ENCODE measurements at places on chromosomes 13 and 19.

GRCh38 chr19:17490411-17490810 is 20.1 kb downstream of the SLC27A1 start:
- ATAC-seq, result no peak

GRCh38 chr19:36686365-36687213 is 823 bp upstream of the ZNF567 start:
- ATAC-seq, result peak; percentile 54

GRCh38 chr19:29260477-29261317 is 47.7 kb upstream of the UQCRFS1 start:
- peak; percentile 67 for ATAC-seq

GRCh38 chr19:53389571-53389970 is 5.4 kb upstream of the ZNF765 start:
- no peak for ATAC-seq

GRCh38 chr13:108682714-108683113 is 53.3 kb downstream of the MYO16 start:
- ATAC-seq, result no peak

GRCh38 chr19:44690131-44690440 is 8.9 kb upstream of the CEACAM16 start:
- no peak for ATAC-seq

- no peak for ATAC-seq
Measured at GRCh38 chr13:100528353-100528752, 60.2 kb downstream of the GGACT start.

GRCh38 chr13:34076943-34077703 is 259.2 kb downstream of the RFC3 start:
- ATAC-seq, result peak; percentile 83

- ATAC-seq, result no peak
Measured at GRCh38 chr13:46491641-46492040, 61.3 kb upstream of the LRCH1 start.

- ATAC-seq, result peak; percentile 59
Measured at GRCh38 chr13:76790980-76791819, 95.0 kb downstream of the KCTD12 start.

DNA sequence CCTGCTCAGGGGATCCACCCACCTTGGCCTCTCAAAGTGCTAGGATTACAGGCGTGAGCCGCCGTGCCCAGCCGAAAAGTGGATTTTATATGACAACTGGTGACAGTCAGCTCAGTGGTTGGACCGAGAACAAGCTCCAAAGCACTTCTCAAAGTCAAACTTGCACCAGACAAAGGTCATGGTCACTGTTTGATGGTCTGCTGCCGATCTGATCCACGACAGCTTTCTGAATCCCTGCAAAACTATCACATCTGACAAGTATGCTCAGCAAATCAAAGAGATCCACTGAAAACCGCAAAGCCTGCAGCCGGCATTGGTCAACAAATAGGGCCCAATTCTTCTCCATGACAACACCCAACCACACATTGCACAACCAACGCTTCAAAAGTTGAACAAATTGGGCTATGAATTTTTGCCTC is 21.6 kb upstream of the NAA16 start:
- ATAC-seq, result no peak

GRCh38 chr19:19535311-19536191 is 2.5 kb upstream of the CILP2 start:
- ATAC-seq, result no peak

Measured in SK-N-SH treated with all-trans-retinoic acid at 6 μM for 48 hours (cell line).